ENCODE measurements at places on chromosomes 3 and 15. TPM values are rescaled to one million over a fixed set of nuclear protein-coding genes. Genes with fewer than 3 reads are reported as not detected.

The SLITRK3 gene
- total RNA-seq = not detected

The SELENOK gene
- total RNA-seq = 56.5 TPM

The ANKDD1A gene
- total RNA-seq = 24.4 TPM

The C15orf40 gene
- total RNA-seq = 29.0 TPM

The NEIL1 gene
- 1.0 TPM for total RNA-seq

The PLS1 gene
- 4.2 TPM for total RNA-seq

The RAB8B gene
- total RNA-seq = 94.8 TPM

The AQR gene
- 38.2 TPM for total RNA-seq

DNA sequence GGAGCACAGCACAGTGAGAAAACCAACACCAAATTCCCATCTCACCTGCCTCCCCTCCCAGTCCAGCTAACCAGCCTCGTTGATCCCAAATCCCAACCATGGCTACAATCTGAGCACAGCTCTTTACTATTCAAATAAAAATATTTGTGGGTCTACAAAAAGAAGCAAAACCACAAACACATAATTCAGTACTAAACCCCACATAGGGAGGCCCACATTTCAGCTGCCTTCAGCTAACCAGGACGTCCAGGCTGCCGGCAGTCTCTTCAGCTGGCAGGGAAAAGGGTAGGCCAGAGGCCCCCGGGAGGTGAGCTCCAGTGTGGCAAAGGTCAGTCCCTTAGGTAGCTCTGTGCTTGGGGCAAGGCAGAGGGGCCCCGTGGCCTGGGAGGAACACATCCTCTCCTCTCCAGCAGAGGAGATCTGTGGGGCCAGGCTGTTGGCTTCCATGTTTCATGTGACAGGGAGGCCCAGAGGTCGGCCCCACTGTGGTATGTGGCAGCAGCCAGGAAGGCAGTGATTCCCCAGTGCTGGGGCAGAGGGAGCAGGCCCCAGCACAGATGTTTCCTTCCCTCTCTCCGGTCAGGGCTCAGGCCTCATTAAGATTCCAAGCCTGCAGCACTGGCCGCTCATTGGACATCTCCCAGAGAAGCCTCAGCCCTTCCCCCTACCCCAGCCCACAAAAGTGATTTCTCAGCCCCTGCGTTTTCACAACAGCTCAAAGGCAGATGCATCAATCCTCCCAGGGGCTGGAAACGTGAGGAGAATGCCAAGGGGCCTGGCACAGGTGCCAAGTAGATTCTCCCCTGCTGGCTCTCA, 381.4 kb downstream of the NTRK3 start:
- DNase-seq = no peak

DNA sequence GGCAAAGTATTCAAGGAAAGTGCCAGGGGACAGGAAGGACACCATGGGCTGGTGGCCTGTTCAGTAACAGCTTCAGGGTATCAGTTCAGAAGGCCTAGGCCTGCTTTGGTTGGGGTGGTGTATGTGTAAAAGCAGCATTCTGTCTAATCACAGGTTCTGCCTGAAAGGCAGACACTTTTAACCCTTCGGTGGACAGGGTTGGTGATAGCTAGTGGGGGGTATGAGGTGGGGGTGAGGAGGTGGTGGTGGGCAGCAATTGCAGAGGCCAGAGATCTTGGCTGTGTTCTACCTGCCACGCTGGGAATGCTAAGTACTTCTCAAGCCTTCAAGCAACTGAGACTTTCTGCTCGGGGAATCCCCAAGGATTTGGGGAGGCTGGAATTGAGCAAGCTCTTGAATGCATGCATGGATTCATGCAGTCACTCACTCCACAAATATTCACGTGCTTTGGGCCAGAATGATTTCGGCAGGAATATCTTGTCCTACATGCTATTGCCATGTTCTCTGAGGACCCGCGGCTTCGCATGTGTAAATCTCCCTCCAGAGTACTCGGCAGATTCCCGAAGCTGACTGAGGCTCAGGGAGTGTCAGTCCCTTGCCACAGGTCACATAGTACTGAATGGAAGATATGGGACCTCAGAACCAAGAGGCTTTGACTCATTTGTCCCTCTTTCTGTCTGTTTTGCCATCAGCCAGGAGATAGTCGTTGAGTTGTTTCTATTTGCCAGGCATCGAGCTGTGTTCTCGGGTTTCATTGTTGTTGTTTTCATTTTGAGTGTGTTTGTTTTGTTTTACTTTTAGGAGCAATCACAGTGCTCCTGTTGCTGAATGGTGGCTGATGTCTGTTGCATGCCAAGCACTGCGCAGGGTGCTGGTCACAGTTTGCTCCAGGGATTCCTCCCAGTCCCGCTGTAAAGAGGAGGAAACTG, 65.5 kb downstream of the SMAD3 start:
- no peak for DNase-seq

- no peak for DNase-seq
Measured at GRCh38 chr3:124764746-124765145, 34.5 kb downstream of the UMPS start.

DNA sequence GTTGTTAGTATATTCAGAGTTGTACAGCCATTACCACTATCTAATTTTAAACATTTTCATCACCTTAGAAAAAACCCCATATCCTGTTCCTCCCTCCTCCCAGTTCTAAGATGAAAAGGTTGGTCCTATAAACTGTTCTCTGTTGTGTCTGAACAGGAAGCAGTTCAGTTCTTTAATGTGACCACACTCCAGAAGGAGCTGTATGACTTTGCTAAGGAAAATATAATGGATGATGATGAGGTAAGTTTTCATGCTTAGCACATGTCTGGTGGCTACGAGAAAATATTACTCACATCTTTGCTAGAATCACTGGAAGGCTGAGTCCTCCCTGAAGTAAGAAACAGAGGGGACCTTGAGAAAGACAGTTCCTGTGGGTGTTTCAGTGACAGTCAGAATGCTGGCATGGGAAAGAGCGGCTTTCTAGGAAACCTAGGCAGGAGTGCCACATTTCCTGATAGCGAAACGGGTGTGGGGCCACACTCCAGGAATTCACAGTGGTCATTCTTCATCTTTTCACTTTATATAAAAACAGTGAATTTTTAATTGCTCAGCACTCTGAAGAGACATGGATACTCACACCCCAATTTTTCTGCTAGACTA, 20.3 kb downstream of the CRTAP start:
- DNase-seq = no peak

DNA sequence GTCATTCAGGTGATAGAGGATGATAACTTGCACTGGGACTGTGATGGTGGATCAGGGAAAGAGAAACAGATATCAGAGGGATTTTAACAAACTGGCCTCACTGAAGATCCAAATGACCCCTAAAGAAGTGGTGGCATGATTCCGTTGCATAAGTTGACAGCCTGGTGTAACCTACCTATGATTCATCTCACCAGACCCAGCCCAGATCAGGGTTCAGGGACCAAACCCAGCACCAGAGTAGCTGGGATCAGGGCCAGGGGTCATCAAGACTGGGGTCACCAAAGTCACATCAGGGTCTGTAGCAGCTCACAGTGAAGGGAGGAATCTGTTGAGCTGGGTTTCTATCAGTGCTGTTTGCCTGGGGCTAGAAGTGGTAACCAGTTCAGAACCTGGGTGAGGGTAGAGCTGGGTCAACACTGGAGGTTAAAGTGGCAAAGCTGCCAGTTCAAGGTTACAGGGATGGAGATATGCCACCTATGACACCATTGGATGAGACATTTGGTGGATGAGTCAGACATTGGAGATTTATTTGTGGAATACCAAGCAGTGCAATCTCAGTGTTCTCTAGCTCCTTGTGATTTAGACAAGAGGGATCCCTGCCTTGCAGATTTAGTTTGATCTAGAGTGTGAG, 35.9 kb downstream of the CASR start:
- DNase-seq = no peak

DNA sequence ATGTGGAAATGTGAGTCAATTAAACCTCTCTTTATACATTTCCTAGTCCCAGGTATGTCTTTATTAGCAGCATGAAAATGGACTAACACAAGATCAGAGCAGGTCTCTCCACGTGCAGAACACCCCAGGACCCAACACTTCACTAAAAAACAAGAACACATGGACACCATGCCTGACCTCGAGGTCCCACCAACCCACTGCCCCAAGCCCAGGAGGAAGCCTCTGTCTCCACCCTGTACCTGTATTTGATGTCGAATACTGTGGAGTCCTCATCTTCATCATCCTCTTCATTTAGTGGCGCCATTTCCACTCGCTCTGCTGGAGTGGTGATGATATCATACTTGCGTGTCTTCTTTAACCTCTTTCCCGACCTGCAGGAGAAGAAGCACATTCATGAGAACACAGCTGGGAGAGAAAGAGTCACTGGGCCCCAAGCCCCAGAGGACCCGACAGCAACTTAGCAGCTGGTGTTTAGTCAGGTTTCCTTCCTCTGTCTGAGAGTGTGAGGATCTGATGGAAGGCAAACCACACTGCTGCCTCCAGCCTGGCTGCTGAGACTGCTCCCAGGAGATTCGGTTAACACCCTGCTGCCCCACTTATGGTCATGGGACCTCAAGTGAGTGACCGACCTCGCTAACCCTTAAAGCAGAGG, 25.5 kb downstream of the FAM174B start:
- DNase-seq = no peak

DNA sequence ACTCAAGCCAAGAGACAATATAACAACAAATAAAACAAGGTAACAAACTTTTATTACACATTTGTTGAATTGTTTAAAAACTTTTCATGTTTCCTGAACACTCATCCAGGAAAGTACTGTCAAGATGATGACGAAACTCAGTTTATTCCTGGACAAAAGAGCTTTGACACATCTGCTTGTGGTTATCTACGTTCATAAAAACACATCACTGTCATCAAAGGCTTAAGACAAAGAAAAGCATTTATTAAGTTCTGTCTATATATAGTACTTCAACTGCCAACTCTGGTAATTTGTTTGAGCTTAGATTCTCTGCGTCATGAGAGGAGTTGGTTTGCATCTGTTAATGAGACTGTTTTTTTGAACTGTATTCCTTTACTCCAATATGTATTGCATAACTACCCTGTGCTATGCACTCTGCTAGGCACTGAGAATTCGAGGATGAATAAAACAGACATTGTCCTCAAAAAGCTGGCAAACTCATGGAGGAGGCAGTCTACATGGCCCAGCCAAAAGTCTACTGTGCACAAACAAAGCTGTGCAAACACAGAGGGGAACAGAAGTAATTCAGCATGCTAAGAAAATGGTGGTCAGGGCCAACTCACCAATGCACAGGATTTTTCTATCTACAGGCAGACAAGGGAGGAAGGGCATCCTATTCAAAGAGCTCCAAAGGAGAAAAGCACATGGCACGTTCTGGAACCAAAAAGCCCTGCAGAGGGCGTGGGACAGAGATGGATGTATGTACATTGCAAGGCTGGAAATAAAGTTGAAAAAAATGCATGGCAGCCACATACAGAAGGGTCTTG, 21.5 kb downstream of the PLD1 start:
- DNase-seq = no peak

GRCh38 chr3:193190146-193190786, 50.8 kb upstream of the PLAAT1 start:
- no peak for DNase-seq

DNA sequence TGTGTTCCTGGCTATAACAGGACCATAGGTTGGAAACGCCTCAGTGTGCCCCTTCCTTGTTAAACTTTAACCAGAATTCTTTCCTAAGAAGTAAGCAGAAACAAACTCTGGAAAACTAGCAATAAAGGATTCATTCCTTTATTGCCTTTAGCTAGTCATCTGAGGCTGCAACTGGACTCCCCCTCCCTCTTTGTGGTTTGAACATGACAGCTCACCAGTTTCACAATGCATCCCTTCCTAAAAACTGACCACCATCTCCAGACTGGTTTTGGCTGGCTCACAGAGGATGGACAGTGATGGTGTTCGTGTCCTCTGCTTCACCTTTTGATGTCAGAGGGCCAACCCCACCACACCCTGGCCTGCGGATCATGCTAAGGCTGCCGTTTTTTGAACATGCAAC, 27.9 kb upstream of the TGFBR2 start:
- DNase-seq = no peak

DNA sequence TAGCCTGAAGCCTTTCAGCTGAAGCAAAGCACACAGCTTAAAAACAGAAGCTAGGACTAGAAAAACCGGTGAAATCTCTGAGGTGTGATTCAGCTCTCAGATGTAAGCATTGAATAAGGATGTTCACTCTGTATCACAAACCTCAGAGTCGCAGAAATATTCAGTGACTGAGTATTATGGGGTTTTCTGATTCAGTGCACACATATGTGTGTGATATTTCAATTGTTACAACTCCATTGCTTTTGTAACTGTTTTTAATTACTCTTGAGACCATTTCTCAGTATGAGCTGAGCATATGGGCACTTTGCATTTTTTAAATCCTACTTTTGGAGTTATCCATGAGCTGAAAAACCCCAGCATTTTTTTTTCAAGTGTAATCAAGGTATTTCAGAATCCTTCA, 868.8 kb downstream of the NTRK3 start:
- DNase-seq = no peak

GRCh38 chr3:113170771-113171170, 40.6 kb upstream of the BOC start:
- no peak for DNase-seq

- no peak for DNase-seq
Measured at GRCh38 chr3:10205451-10206165, 40.9 kb downstream of the IRAK2 start.

- DNase-seq = no peak
Measured at GRCh38 chr15:51390241-51390965, 48.9 kb downstream of the GLDN start.

GRCh38 chr3:108292450-108292849, 3.9 kb upstream of the HHLA2 start:
- no peak for DNase-seq

All from activated CD8-positive, alpha-beta memory T cell treated with anti-CD3 and anti-CD28 coated beads, Interleukin-2, amount 10 ng/mL, durations not matched to agents 7 days and 5 days (primary cell).